ENCODE measurements at places on chromosomes 5 and 9.

- DNase-seq = no peak
Measured at GRCh38 chr5:82537687-82538306, 259.6 kb upstream of the RPS23 start.

DNA sequence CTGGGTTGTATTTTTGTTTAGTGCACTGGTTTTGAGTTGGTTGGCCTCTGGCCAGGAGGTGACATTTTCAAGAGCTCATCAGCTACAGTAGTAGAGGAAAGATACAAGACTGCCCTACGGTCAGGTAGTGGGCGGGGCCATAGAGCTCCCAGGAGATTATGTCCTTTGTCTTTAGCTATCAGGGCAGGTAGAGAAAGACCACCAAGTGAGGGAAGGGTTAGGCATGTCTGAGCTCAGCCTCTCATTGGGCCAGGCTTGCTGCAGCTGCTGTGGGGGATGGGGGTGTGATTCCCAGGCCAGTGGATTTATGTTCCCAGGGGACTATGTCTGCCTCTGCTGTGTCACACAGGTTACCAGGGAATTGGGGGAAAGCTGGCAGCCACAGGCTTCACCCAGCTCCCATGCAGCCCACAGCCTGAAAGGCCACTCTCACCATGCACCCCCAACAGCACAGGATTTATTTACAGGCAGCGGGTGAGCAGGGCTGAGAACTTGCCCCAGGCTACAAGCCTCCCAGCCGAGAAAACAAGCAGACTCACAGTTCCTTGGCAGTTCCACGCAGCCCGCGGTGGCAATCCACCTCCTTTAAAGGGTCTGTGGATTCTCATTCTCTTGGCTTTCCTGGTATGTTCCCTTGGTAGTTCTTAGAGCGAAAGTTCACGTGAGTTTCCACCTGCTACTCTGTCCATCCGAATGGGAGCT, 37.5 kb upstream of the BOD1 start:
- DNase-seq = no peak

GRCh38 chr5:135171336-135171735, 137.3 kb upstream of the PITX1 start:
- DNase-seq = no peak

- peak; percentile 39 for DNase-seq
Measured at GRCh38 chr5:96079075-96079474, 117.4 kb upstream of the ELL2 start.

GRCh38 chr9:109307380-109308240, 13.2 kb downstream of the EPB41L4B start:
- DNase-seq = no peak

DNA sequence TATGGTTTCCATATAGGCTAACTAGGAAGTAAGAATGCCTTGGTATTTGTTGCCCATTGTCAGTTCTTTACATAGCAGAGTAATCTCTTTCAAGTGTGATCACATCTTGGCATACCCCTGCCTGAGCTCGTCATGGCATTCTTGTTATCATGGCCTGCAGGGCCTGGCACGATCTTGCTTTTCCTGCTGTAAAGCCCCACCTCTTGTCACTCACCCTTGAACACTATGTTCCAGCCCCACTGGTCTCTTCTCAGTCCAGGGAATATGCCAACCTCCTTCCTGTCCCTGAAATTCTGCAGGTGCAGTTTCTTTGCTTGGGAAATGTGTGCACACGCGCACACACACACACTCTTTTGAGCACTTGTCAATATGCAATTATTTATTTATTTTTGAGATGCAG, 250.2 kb upstream of the DMRT1 start:
- DNase-seq = no peak

DNA sequence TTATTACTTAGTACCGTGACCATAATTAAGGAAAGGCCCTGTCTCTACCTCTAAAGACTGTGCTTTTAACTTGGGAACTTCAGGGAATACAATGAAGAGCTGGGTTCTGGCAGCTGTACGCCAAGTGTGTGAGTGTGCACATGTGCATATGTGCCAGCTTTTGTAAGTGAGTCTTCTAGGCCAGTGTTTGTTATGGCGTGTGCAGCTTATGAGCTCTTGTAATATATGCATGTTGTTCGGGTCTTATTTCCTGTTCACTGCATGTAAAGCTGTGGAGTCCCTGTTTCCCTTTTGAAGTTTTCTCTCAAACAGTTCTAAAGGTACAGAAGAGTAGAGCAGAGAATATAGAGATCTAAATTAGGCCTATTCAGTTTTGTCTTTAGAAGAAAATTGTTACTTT, 30.5 kb downstream of the TGFBR1 start:
- no peak for DNase-seq

- no peak for DNase-seq
Measured at GRCh38 chr9:77018058-77018968, 1.1 kb upstream of the FOXB2 start.

- DNase-seq = no peak
Measured at GRCh38 chr5:30100929-30101328, 1092.6 kb upstream of the CDH6 start.

GRCh38 chr9:87322840-87323635, 174.6 kb upstream of the DAPK1 start:
- no peak for DNase-seq

DNA sequence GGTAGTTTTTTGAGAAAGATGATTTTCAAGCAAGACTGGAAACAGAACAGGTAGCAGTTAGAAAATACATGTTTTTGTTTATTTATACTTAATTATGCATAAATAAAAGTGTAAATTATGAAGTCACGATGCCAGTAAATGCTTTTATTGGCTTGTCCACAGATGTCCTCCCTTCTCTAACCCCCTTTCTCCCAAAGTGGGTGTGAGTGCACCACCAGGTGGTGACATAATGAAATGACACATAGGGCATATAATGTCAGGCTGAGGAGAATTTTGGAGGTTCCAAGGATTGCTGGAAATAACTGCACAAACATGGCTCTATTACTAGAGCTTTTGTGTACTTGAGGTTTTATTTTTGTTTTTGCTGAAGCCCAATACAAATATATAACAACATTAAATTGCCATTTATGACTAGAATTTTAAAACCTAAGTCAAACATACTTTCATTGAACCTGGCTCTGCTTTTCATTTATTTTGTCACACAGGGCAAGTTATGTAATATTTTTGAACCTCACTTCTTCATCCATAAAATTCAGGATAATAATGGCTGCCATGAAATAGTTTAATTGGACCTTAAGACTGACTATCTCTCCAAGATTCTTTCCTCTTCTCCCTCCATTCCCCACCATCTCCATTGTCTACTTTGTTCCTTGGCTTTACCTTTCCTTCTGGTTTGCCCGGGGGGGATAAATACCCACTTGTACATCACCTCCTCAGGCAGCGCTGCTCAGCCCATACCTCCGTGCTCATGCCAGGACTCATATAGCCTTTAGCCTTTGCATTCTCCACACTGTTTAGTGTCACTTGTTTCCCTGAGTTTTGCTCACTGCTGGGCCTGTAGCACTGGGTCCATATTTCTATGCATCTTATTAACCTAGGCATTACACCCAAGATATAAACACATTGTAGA, 168.8 kb downstream of the PDE4D start:
- no peak for DNase-seq

GRCh38 chr9:26655166-26655565, 237.4 kb downstream of the CAAP1 start:
- no peak for DNase-seq

DNA sequence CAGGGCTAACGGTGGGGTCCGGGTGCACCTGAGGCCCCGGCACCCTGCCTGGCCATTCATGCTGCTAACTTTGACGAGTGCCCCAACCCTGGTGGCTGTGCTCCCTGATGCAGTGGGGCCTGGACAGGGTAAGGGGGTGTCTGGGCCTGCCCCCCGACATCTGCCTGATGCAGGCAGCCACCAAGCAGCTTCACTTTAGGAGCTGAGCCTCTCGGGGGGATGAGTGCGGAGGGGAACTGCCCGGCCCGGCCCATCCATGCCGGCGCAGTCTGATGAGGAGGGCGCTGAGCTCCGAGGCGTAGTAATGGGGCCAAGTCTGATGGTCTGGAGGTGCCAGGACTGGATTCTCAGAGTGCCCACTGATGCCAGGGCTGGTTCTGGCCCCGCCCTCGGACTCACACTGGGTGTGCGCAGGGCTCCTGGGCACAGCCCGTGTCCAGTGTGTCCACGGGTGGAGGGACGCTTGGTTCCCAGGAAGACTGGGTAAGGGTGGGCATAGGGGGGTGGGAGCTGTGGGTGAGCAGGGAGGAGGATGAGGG, 16.5 kb downstream of the DNLZ start:
- no peak for DNase-seq

GRCh38 chr5:174459071-174459702, 265.2 kb upstream of the MSX2 start:
- no peak for DNase-seq

- no peak for DNase-seq
Measured at GRCh38 chr5:14054965-14055963, 87.9 kb upstream of the TRIO start.

DNA sequence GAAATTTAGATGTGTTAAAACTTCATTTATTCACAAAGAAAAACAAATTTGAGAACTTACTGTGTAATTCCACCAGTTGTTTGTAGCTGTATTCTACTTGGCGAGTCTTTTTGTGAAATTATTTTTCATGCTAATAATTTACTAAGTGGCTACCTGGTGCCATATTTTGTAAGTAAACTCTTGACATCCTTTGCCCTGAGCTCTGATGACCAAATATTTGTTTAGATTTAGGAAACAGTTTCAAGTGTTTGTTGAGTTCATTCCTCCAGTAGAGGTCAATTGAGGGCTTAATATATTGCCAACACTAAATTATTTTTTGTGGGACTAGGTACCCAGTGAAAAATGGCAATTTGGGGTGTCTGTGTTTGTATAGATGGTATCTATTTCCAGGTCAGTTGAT, 3.7 kb downstream of the CNTLN start:
- DNase-seq = no peak

DNA sequence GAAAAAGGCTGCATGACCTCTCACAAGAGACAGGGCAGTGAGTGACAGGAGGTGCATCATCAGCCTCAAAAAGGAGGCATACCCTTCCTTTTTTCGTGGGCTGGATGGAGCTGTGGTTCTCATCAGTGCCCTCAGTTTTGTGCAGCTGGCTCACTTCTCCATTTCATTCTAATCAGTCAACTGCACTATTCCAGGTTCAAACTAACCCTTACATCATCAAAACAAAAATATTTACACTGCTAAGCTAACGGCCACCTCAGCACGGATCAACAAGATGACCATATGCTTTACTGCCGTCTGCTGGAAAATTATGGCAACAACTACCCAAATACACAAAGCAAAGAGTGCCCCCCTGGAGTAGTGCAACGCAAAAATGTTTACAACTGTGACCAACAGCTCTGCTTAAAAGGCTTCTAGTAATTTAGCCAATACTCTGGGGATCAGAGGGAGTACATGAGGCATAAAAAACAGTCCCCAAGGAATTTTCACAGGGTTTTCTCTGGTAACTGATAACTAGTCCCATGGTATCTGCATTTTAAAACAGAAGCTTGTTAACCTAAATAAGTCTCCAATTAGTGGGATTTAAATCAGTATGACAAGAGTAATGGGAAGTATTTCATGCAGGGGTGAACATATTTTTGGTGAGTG, 10.8 kb downstream of the KCNV2 start:
- DNase-seq = no peak

- DNase-seq = peak; percentile 44
Measured at GRCh38 chr5:140631831-140632365, 1.1 kb downstream of the CD14 start.

GRCh38 chr5:4758550-4758949, 381.6 kb upstream of the ADAMTS16 start:
- no peak for DNase-seq

- no peak for DNase-seq
Measured at GRCh38 chr9:130263601-130264413, 1.8 kb upstream of the HMCN2 start.

- no peak for DNase-seq
Measured at GRCh38 chr5:163760498-163760897, 255.1 kb downstream of the MAT2B start.

DNA sequence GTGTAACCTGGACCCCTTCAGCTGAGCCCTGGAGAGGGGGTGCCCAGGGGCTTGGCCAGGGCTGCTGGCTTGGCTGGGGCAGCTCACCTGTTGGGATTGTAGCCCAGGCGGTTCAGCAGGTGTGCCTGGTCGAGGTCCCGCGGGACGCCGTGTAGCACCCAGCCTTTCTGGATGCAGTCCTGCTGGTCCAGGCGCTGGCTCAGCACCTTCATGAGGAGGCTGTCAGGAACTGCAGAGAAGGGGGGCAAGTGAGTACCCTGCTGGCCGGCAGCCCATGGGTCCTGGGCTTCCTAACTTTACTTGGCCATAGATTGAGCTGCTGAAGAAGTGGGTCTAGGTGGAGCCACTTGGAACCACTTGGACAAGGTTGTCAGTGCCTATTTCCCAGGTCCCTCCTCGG, 85.5 kb downstream of the AK8 start:
- no peak for DNase-seq

GRCh38 chr9:113345190-113345589, 4.2 kb upstream of the BSPRY start:
- no peak for DNase-seq

DNA sequence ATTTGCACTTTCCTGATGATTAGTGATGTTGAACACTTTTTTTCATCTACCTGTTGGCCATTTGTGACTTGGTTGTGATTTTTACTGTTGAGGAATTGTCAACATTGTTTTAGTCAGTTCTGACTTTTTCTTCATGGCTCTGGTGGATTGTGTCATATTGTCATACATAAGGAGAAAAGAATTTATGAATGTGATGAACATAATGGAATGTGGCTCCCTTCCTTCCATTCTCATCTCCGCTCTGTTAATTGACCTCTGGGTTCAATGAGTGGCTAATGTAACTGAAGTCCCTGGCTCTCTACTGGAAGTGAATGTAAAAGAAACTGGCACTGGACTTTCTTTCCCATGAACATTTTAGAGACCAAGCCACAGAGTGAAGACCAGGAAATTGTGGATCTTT, 49.2 kb downstream of the KIAA1958 start:
- DNase-seq = no peak

DNA sequence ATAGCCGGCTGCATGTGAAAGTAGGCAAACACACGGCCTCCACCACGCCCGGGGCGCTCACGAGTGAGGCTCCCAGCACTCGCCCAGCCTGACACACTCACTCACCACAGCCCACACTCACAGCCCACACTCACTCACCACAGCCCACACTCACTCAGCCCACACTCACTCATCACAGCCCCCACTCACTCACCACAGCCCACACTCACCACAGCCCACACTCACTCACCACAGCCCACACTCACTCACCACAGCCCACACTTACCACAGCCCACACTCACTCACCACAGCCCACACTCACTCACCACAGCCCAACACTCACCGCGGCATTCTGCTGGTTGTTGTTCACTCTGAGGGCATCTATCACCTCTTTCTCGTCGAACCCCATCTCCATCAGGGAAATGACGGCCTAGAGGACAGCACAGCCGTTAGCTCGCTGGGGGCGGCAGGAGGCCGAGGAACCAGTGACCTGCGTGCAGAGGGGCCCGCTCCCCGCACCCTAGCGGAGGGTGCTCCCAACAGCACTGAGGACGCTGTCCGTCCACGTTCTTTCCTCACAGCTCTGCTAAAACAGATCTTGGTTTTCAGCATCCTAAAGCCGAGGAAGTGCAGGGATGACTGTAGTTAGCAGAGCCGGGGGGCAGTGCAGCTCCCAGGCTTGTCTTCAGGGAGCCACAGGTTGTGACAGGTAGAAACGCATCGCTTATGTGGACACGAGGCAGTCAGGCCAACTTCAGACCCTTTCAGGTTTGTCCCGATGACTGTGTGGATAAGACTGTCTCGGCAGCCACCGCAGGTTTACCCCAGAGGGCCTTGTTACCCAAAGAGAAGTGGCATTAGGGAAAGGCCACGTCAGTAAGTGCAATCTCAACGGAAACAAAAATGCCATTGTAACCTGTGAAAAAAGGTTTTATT, 21.6 kb downstream of the UBAC1 start:
- peak; percentile 46 for DNase-seq
